Activated CD4-positive, alpha-beta T cell treated with anti-CD3 and anti-CD28 coated beads, Interleukin-2, amount 50 U/mL, for 24 hours (primary cell): ENCODE measurements at places on chromosomes 5 and 9.

DNA sequence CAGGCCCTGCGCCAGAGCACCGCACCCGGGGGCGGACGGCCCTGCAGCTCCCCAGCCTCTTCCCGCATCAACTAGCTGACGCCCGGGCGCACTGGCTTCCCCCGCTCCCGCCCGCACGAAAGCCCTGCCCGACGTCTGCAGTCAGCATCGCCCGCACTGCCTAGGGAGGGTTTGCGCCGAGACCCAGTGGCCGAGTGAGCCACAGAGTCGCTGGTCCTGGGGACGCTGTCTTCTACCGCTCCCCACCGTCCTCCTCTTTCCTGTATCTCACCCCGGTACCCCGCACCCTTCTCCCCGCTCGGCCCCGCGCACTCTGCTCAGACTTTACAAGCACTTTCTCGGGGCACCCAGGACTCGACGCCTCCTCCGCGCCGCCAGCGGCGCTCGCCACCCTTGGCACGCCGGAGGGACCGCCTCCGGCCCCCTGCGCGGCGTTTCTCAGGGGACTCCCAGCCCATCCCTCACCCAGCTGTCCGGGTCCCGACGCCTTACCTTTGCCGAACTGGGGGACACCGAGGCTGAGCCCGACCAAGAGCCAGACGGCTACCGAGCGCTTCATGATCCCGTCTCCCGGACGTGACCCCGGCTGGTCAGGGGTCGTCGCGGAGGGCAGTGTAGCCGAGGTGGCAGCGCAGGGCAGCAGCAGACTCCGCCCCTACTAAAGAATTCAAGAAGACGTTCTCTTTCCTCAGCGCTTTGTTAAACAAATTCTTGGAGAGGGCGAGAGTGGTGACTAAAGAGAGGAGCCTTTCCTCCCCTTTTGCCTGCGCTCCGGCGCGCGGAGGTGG, 670 bp downstream of the EDIL3 start:
- no peak for DNase-seq

DNA sequence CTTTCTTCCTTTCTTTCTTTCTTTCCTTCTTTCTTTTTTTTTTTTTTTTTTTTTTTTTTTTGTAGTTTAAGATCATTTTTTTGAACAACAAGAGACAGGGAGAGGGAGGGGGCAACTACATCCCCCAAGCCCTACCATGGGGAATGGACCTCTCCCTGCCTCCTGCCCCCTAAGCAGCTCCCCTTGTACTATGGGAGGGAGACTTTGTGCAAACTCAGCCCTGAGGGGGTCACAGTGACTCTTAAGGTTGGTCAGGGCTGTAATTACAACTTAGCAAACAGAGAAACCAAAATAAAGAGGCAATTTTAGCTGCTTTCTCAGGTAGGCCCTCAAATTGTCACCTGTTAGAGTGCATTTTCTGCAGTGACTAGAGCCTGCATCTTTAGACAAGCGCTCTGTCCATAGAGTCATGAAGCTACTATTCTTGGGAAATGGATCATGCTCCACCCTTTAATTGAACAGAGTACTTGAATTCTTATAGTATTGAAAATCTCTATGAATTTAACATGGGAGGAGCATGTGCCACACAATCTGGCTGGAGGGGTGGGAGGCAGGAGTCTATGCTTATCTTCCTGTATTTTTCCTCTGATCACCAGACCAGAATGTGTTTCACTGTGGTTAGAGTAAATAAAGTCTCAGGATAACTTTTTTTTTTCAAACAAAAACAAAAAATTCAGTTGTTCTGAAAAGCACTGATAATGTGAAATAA, 24.3 kb upstream of the PIK3R1 start:
- no peak for DNase-seq

DNA sequence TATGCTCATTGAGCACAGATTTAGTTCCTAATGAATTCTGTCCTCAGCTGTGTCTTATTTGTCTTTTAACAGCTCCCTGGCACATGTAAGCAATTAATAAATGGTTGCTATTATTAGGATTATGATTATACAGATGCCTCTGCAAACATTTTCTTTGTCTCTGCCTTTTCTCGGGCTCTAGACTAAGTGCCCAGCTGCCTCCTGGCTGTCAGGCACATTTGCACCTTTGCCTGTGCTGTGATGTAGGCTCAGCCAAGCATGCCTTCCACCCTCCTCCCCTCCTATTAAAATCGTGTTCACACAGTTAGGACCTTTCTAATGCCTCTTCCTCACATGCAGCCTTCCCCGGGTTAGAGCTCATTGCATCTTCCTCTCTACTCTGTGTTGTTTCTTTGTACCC, 25.7 kb downstream of the NPR3 start:
- no peak for DNase-seq

DNA sequence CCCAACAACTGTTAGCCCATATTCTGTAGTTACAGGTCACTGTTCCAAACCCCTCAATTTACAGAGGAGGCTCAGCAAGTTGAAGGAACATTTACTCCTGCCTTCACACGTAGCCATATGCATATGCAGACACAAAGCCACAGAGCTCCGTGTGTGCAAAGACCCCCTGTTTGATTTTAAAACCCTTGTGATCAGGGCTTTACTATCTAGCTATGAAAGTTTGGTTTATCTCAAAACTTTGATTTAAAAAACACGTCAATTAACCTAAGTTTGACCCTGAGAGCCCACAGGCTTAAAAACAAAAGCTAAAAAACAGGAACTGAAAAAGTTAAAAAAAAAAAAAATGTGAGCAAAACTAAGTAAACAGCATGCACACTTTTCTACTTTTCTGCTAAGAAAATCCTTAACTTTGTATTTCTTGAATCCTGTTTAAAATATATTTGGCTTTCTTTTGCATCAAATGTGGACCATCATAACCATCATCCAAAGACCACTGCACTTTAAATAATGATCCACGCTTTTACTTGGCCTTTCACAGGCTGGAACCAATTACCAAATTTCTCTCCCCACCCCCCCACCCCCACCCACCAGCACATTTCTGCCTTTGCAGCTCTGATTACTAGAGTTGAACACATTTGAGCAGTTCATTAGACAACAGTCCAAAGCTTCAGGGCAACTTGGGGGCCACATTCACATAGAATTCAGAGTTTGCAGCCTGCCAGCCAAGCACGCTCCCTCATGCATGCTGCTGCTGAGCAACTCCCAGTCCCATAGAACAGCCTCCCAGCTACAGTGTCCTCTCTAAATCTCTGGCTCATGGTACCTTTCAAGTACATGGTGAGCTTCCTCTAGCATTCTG, 128.8 kb upstream of the MAP3K1 start:
- no peak for DNase-seq

DNA sequence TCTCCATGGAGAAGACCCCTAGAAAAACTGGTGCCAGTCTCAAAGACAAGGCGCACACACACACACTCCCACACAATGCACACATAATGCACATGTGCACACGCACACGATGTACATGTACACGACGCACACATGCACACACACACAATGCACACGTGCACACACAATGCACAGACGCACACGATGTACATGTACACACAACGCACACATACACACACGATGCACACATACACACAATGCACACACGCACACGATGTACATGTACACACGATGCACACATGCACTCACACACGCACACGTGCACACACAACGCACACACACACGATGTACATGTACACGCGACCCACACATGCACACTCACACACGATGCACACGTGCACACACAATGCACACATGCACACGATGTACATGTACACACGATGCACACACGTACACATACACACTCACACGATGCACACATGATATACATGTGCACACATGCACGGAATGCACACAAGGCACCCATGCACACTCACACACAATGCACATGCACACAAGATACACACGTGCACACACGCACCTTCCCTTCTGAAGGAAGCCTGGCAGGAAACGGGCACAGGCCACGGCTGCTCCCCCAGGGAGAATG, 76.5 kb downstream of the VAV2 start:
- DNase-seq = no peak

GRCh38 chr5:150593593-150593992, 46.9 kb upstream of the SYNPO start:
- no peak for DNase-seq

DNA sequence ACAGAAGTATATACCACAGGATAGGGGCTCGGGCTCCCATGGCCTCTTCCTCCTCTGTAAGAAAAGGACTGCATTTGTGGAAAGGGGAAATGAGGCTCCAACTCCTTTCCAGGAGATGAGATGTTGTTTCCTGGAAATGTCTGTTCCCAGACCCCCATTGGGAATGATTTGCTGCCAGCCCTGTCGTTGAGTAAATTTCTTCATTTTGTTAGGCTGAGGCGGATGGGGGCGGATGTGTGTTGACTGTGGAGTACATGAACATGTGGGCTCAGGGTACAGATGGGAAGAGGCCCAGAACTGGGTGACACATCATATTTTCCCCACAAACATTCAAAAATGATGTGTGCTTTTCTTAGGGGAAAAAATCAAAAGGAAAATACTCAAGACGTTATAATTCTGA, 28.8 kb upstream of the TNFAIP8 start:
- DNase-seq = no peak

DNA sequence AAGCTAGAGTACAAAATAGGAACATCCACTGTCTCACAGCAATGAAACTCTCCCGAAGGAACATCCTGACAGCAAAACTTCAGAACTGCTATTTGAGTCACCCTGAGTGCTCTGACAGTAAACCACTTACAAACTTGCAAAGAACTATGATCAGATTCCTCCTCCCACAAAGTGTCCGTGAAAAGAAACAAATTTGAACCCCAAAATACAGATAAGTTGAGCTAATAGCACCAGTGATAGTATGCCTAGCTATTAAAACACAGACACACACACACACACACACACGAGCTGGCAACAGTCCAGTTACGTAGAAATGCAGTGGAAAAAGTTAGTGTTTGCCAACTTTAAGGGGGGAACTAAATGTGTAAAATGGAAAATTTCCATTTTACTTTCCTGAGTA, 3.1 kb upstream of the GLIS3 start:
- no peak for DNase-seq

DNA sequence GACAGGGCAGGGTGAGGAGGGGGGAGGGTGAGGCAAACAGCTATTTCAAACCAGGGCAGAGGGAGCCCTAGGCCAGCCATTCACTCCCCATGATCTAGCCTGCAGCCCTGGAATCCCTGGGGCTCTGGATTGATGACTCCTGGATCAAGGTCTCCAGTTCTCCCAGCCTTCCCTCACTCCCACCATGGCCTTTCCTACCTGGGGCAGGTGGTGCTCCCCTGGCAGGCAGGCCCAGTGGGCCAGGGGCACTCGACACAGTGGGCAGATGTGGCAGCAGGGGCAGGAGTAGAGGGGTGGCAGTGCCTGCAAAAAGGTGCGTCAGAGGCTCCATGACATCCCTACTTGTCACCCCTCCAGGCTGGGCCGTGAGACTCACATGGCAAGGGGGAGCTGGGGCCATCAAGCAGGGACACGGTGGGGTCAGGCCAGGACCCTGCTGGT, 6.0 kb downstream of the KIF12 start:
- no peak for DNase-seq

- no peak for DNase-seq
These were observed 414.3 kb downstream of the ANXA1 start for GRCh38 chr9:73565833-73566465.
